ENCODE measurements at places on chromosomes 6 and 20.

- DNase-seq = no peak
These were observed 125.9 kb downstream of the KIF6 start for GRCh38 chr6:39599341-39599740.

DNA sequence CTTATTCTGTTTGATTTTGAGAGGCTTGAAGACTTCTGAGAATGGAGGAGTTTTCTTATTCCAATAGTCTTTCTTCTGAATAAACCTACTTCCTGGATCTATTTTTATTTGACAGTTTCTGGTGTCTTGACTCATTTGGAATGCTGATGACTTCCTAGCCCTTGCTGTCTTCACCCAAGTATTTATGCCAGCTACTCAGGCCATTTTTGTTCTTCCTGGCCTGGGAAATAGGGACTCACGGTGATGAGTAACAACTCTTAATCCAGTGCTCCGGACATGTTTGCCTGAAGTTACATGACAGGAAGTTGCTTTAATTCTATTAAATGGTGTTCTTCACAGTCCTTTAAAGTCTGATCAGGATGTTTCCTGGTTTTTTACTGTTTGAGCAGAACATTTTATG is 272.1 kb upstream of the EYS start:
- no peak for DNase-seq

DNA sequence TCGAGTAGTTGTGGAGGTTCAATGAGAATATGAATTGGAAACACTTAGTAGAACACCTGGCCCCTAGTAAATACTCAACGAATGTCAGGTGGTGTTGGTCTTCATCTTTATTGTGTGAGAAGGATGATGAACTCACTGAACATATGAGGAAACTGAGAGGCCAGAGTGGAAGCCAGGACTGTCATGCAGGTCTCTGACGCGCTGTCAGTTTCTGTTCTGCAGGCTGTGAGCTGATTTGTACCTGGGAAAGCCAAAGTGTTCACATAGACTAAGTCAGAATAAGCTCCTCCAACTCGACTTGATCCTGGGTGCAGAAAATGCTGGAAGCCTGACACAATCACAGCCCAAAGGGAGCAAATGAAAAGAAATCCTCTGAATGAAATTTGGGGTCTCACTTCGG is 222.2 kb downstream of the LY86 start:
- no peak for DNase-seq

GRCh38 chr6:151052021-151052646 is 186.6 kb downstream of the MTHFD1L start:
- no peak for DNase-seq

GRCh38 chr6:52312461-52312860 is 27.9 kb upstream of the MCM3 start:
- DNase-seq = no peak

DNA sequence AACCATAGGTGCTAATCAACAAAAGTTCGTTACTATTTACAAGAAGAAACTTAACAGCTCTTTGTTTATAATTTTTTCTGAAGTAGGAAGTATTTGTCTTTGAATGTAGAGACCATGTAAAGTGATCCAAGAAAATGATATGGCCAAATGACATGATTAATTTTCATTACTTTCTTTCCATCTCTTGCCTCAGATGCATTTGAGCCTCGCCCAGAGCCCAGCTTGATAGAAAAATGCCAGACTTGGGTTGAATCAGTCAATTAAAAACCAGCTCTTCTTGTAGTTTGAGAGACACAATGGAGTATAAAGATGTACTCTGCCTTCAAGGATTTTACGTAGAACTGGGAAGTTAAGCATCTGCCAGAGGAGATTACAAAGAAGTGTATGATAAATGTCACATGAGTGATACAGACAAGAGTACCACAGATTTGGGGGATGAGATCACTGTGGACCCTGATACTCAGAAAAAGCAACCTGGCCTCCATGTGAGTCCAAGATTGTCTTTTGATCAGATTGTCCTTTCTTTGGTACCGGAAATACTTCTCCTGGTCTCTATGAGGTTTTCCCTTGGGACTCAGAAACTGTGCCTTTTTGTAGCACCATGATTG is 92.5 kb upstream of the SUPT3H start:
- DNase-seq = no peak

DNA sequence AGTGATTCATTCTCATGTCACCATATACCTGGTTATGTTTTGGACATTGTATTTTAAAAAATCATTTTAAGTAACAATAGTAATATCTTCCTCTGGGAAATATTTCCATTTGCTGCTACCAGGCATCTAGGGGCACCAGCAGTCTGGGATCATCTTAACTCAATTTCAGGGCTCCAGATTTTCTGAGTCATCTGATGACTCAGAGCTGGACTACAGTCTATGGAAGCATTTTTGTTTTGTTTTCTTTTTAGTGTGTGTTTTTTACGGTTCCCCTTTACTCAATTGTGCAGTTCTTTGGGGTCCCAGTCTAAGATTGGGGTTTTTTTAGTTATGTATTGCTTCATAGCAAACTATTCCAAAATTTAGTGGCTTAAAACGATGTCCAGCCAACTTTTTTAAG is 5.7 kb upstream of the FKBP5 start:
- no peak for DNase-seq

- DNase-seq = peak; percentile 75
These were observed 1.1 kb downstream of the ACTL10 start for GRCh38 chr20:33667676-33668465.

DNA sequence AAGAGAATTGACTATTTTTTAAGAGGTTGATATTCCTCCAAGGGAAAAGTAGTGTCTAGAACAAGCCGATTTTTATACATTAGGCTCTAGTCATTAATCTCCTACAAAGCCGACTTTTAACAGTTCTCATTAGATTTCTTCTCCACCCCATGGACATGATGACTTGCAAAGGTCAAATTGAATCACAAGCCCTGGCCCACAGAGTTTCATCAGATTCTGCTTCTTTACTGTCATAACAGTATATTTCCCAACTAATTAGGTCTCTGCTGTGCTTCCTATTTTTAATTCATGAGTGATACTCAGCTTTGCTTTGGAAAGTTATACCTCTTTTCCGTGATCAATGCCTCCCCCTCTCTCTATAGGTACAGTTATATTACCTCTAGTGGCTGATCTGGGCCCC is 90.6 kb upstream of the ADGRB3 start:
- DNase-seq = no peak

GRCh38 chr6:36594816-36595643 is 868 bp downstream of the SRSF3 start:
- DNase-seq = peak; percentile 68

DNA sequence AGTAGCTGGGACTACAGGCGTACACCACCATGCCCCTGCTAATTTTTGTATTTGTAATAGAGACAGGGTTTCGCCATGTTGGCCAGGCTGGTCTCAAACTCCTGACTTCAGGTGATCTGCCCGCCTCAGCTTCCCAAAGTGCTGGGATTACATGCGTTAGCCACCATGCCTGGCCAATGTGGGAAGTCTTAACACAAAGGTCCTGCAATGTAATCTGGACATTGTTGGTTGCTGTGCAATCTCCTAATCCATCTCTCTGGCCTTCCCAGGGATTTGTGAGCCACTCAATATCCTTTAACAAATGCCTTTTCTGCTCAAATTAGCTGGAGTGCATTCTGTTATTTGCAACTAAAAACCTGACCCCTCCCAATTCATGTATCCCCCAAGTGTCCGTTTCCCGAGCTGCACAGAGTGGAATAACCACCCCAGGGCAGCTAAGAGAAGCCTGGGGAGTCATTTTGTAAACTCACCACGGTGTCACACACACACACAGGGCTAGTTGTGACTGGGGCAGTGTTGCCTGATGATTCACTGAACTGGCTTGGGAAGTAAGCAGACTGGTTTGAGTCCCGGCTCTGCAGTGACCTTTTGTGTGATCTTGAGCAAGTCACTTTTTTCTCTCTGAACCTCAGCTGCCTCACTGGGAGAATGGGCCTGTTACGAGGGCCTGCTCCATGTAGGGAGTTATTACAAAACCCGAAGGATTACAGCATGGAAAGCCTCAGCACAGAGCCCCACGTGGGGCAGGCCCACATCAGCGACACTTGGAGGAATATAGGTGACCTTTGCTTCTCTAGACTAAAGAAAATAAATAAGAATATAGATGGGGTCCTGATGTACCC is 152.3 kb downstream of the ZMYND8 start:
- DNase-seq = peak; percentile 35

DNA sequence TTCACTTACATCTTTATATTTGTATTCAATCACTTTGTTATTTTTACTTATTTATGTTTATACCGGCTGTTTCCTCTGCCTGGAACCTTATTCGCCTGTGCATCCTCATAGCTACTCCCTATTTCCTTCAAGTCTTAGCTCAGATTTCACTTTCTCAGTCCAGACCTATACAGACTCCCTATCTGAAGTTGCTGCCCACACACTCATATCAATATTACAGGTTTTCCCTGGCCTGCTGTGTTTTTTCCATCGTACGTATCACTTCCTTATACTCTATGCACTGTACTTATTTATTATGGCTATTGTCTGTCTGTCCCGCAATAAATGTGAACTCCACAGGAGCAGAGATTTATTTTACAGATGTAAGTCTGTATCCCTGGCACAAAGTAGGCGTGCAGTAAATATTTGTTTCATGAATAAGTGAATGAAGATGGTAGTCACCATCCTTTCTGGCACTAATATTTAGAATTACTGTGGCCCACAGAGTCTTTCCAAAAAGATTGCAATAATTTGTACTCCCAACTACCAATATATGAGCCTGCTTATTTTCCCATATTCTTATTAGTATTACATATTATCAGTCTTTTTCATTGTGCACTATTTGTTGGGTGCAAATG is 64.9 kb downstream of the TNFAIP3 start:
- no peak for DNase-seq

DNA sequence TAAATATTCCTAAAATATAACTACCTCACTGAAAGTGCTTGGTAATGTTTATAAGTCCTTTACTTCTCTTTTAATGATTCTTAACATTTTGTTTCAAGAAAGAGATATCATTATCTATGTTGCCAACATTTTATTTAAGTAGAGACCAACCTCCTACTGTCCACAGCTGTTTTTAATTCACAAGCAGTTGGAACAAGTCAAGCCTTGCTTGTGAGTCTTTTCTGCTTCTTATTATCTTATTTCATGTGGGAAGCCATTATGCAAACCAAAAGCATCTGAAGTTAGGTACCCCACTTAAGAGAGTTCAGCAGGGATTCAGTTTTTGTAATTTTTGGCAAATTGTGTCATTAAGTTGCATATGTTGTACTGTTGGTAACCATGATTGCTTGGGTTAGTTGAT is 1714.5 kb downstream of the GRIK2 start:
- no peak for DNase-seq

GRCh38 chr20:50523552-50524167 is 13.5 kb downstream of the PTPN1 start:
- no peak for DNase-seq

DNA sequence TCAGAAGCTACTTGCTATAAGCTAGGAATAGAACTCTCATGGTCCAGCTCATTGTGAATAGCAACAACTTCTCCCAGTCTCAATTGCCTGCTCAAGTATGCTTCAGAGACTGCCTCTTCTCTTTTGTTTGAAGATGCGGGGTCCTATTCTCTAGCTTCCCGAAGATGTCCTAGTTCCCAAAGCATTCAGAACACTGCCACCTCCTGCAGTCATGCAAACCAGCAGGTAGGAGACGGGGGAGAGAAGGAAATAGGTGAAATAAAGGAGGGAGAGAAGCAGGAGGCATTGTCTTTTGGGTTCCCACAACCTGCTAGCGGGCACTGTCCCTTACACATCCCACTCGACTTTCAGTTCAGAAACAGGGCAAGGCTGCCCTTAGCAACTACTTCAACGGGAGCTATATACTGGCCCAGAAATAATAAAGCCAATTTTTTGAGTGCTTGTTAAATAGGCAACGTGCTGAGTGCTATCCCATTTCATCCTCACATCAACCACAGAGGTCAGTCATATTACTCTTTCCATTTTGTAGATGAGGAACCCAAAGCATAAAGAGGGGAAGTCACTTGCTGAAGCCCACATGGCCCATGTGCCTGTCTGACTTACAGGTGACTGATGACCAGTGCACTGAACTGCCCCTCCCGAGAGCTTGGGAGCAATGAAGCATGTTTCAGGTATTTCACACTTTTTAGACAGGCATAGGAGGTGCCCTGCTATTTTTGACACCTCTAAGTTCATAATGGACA is 61.9 kb upstream of the ATXN1 start:
- DNase-seq = peak; percentile 32

- no peak for DNase-seq
These were observed 84.3 kb upstream of the ESR1 start for GRCh38 chr6:151723152-151723551.

GRCh38 chr6:163320402-163320801 is 94.1 kb upstream of the QKI start:
- DNase-seq = no peak
